HFFc6 (cell line): ENCODE measurements at places on chromosomes 2 and 18. TPM values are rescaled to one million over a fixed set of nuclear protein-coding genes. Genes with fewer than 3 reads are reported as not detected.

Gene CD8B
- not detected in 3 replicates for total RNA-seq

Gene ZRANB3
- total RNA-seq: 6.6 to 10.2 TPM (median 7.4 TPM) in 3 replicates

Gene NEMP2
- 3.0 to 7.4 TPM (median 3.7 TPM) in 3 replicates for total RNA-seq

Gene SLC16A14
- 0.53 TPM in 1 of 3 replicates, not detected in the others for total RNA-seq

Gene ADAM23
- total RNA-seq: 0.57 to 1.3 TPM (median 0.77 TPM) in 3 replicates

- H3K27me3 ChIP-seq: peaks cover 10% of the 10 kb centered on the region
- H3K36me3 ChIP-seq: no peaks in the 10 kb centered on the region
- H3K27ac ChIP-seq: no peak overlapping the region
- H3K4me1 ChIP-seq: no peaks in the 10 kb centered on the region
Measured at GRCh38 chr2:99624677-99625076, 134.9 kb upstream of the REV1 start.

DNA sequence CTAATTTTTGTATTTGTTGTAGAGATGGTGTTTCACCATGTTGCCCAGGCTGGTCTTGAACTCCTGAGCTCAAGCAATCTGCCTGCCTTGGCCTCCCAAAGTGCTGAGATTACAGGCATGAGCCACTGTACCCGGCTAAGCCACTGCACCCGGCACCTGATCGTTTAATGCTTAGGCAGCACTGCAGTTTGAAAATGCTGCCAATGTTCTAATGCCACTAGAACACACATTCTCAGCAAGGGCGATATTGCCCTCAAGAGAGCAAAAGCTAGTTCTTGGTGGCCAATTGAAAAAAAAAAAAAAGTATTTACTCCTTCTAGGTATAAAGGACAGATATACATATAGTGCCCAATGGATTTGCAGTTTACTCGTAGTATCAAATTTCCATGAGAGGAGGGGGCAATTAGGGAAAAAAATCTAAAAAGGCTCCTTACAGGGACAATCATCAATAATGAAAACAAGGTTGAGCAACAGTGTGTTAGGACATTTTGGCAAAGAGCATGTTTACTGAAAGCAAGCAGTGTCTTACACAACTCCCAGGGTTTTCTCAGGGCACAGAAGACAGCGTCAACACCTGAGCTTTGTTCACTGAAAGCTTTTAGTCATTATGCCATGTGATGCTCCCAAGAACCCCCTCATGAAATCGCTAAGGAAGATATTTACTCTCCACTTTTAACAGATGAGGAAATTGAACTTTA lies 199.9 kb upstream of the PKDCC start:
- no peak for DNase-seq
- H3K4me1 ChIP-seq: no peaks in the 10 kb centered on the region
- H3K27me3 ChIP-seq: peaks cover 45% of the 10 kb centered on the region
- no peak overlapping the region for H3K4me3 ChIP-seq
- no peaks in the 10 kb centered on the region for H3K36me3 ChIP-seq
- no peak overlapping the region for H3K27ac ChIP-seq

GRCh38 chr2:4930704-4931103 lies 761.5 kb upstream of the SOX11 start:
- no peaks in the 10 kb centered on the region for H3K27me3 ChIP-seq
- H3K4me1 ChIP-seq: no peaks in the 10 kb centered on the region
- no peaks in the 10 kb centered on the region; the same call in 1 of the 2 replicates for H3K36me3 ChIP-seq
- no peak overlapping the region for H3K4me3 ChIP-seq

DNA sequence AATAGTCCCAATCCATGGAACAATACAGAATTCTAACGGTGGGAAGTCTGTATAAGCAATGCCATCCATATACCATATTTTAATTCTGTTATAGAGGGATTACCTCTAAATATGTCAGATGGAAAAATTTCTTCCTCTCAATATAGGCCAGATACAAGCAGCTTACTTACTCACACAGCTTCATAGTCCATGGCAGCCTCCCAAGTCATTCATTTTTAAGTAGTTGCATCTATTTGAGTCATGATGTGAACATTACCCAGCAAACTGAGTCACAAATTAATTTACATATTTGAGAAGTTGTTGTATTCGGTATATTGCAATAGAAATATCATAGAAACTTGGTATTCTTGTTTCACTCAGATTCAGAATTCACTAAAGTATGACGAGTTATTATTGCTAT lies 20.3 kb downstream of the TBR1 start:
- H3K27me3 ChIP-seq: peaks cover 10% of the 10 kb centered on the region
- no peak overlapping the region for H3K27ac ChIP-seq
- DNase-seq: peak; percentile 82
- no peak overlapping the region for H3K4me3 ChIP-seq

DNA sequence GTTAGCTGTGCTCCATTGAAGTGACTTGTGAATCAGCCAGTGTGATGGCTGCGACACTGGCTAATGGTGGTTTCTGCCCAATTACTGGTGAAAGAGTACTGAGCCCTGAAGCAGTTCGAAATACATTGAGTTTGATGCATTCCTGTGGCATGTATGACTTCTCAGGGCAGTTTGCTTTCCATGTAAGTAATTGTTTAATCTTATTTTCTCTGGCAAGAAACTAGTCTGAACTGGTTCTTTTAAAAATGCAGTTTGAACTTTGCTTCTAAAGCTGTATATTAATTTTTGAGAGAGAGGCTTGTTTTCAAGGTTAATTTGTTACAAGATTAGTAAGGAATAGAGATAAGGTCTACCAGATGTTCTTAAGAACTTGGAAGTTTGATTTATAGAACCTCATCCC lies 46.7 kb downstream of the GLS start:
- peak; percentile 62 for DNase-seq
- peak overlapping the region; percentile 82 for H3K27ac ChIP-seq

DNA sequence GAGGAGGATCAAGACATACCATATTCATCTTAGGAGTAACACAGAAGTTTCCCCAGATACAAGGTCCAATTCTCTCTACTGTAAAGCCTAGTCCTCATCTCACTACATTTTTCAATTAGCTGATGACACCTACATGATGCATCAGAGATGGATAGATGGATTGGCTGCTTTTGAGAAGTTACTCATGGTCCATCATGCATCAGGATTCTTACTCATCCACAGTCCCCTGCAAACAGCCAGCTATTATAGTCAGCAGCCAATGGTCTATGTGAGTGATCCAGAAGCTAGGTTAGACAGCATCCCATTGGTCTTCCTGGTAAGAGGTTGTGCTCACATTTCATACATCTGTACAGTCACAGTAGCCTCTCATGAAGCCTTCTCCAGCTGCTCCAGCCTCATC lies 154.5 kb upstream of the NRP2 start:
- H3K4me3 ChIP-seq: no peak overlapping the region
- peaks cover 10% of the 10 kb centered on the region for H3K36me3 ChIP-seq
- peak; percentile 55 for DNase-seq
- no peak overlapping the region for H3K27ac ChIP-seq

DNA sequence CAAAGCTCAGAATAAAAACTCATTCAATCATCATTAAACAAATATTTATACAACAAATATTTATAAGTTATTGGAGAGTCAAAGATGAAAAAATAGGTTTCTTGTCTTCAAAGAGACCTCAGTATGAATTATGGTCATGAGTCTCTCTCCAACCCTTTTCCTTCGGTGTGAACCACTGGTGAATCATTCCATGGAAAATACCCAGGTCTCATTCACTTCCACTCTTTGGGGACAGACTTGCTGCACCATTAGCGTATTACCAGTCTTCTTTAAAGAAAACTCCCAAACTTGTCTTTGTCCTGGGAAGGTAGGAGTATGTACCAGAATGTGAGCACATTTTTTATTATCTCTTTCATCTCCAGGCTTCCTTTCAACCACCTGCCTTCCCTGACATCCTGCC lies 257.4 kb upstream of the RBMS1 start:
- peak; percentile 36 for DNase-seq
- H3K27ac ChIP-seq: peak overlapping the region; percentile 19; the same call in 1 of the 2 replicates
- H3K4me1 ChIP-seq: peaks cover 79% of the 10 kb centered on the region
- H3K27me3 ChIP-seq: no peaks in the 10 kb centered on the region
- peaks cover 25% of the 10 kb centered on the region for H3K36me3 ChIP-seq

DNA sequence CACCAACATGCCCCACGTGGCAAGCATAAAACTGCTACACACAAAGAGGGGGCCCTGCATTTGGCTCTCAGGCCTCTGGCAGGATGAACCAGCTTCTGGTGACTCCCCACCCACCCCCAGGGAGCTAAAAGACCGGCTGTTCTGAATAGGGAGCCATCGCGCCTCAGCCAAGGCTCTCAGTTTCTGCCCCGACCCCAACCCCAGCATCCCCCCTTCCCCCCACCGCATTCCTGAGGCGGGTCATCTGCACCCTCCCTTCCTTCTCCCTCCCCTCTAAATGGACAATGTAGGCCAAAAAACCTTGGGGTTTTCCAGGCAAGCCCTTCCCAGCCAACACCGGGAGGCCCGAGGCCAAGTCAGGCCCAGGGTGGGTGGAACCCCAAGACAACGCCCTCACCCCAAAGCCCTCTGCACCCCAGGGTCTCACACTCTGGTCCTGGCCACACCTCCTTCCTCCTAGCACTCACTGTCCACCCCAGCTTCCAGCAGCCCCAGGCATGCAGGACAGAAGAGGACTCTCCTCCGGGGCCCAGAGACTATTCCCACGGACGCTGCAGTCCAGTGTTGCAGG lies 5.7 kb downstream of the CYP26B1 start:
- peaks cover 11% of the 10 kb centered on the region for H3K4me1 ChIP-seq
- H3K4me3 ChIP-seq: no peak overlapping the region
- no peak overlapping the region for H3K27ac ChIP-seq
- no peak for DNase-seq

DNA sequence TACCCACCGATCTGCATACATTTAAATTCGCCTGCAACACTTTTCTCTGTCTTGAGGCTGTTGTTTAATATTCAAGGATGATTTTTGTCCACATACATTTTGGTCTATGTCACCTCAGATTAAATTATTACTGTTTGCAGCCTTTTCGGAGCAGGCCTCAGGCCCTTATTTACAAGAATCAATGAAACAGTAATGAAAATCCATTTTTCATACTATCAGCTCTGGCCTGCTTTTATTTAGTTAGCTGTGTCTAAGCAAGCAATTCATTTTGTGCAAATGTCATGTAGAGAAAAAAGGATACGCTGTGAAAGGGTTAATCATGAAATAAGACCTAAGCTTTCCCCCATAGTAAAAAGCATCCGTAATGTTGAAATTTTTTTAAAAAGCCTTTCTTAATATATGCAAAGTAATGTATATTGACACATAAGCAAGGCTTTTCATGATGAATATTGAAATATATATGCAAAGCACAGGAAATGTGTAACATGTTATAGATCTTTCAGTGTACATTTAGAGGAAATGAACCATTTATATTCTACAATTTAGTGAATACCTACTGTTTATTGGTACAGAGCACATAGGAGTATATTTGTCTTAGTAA lies 1135.3 kb upstream of the ZEB2 start:
- DNase-seq: no peak
- no peak overlapping the region for H3K4me3 ChIP-seq
- H3K36me3 ChIP-seq: no peaks in the 10 kb centered on the region

- no peaks in the 10 kb centered on the region for H3K36me3 ChIP-seq
- DNase-seq: no peak
- no peak overlapping the region for H3K27ac ChIP-seq
- peaks cover 37% of the 10 kb centered on the region for H3K4me1 ChIP-seq
- no peak overlapping the region for H3K4me3 ChIP-seq
Measured at GRCh38 chr2:31231571-31232302, 2.2 kb upstream of the EHD3 start.

- H3K4me1 ChIP-seq: peaks cover 8% of the 10 kb centered on the region
- DNase-seq: no peak
- no peak overlapping the region for H3K27ac ChIP-seq
- H3K27me3 ChIP-seq: peaks cover 41% of the 10 kb centered on the region
Measured at GRCh38 chr2:70965506-70965905, 12.9 kb upstream of the ANKRD53 start.

GRCh38 chr2:235264512-235264911 lies 229.3 kb upstream of the AGAP1 start:
- H3K4me3 ChIP-seq: no peak overlapping the region
- no peaks in the 10 kb centered on the region for H3K36me3 ChIP-seq
- H3K27me3 ChIP-seq: peaks cover 5% of the 10 kb centered on the region
- H3K27ac ChIP-seq: no peak overlapping the region
- peaks cover 22% of the 10 kb centered on the region for H3K4me1 ChIP-seq

DNA sequence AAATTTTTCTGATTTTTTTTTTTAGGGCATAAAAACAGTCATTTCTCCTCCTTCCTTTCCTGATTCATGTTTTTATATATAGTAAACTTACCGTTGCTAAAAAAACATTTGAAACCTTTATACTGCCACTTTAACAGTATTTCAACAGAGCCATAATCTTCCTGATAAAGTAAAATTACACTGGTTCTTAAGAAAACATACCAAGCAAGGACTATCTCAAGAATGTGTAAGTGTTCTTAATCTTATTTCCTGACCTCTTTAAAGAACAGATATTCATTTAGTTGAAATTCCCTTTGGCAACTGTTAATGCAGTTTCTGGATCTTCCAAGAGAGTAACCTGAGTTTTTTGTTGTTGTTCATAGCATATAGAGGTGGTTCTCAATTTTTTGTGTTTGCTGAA lies 26.6 kb upstream of the COLEC12 start:
- no peak overlapping the region for H3K4me3 ChIP-seq
- H3K36me3 ChIP-seq: no peaks in the 10 kb centered on the region
- no peak overlapping the region for H3K27ac ChIP-seq
- no peak for DNase-seq

- no peaks in the 10 kb centered on the region for H3K4me1 ChIP-seq
- no peaks in the 10 kb centered on the region for H3K36me3 ChIP-seq
- DNase-seq: no peak
- no peak overlapping the region for H3K4me3 ChIP-seq
- H3K27ac ChIP-seq: no peak overlapping the region
Measured at GRCh38 chr18:13622751-13623150, 103.6 kb downstream of the FAM210A start.

- H3K4me3 ChIP-seq: no peak overlapping the region
- no peak overlapping the region for H3K27ac ChIP-seq
- H3K27me3 ChIP-seq: 0 out of 2 replicates have a peak, but pooled peaks cover 3% of the 10 kb centered on the region
- H3K4me1 ChIP-seq: no peaks in the 10 kb centered on the region
- H3K36me3 ChIP-seq: no peaks in the 10 kb centered on the region
- DNase-seq: peak; percentile 3
Measured at GRCh38 chr2:71299507-71299906, 32.1 kb upstream of the ZNF638 start.

DNA sequence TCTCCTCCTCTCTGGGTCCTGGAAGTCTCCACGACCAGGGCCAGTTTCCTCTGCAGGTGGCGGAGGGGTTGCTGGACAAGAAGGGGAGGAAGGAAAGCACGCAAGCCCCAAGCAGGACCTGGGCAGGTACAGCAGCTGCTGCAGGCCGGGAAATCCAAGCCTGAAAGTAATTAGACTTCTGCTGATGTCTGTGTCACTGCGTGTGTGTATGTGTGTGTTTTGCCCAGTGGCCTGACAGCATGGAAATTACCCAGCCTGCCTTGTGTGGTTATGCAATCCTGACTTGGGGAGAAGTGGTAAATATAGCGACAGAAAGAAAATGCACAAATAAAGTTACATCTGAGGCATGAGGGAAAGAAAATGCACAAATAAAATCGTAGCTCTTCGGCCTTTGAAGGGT lies 121.8 kb upstream of the ZBTB14 start:
- no peak for DNase-seq
- no peaks in the 10 kb centered on the region; the same call in 1 of the 2 replicates for H3K27me3 ChIP-seq
- no peak overlapping the region for H3K4me3 ChIP-seq
- no peaks in the 10 kb centered on the region for H3K4me1 ChIP-seq

DNA sequence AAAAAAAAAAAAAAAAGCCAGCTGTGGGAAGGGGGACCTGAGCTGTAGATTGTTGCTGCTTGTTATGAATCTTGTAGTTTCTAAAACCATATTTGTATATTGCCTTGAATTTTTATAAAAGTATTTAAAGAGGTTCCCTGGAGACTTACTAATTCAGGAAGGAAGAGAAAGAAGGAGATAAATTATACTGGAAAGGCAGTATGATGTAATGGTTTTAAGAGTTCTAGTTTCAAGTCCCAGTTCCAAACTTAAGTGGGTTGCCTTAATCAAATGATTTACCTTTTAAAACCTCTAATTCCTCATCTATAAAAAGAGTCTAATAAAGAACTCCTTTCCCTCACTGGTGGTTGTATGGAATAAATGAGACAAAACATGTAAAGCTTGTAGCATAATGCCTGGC lies 62.2 kb downstream of the PTRHD1 start:
- H3K27me3 ChIP-seq: no peaks in the 10 kb centered on the region
- no peak overlapping the region for H3K4me3 ChIP-seq
- peaks cover 6% of the 10 kb centered on the region; the same call in 1 of the 2 replicates for H3K36me3 ChIP-seq
- peak overlapping the region; percentile 29; the same call in 1 of the 2 replicates for H3K27ac ChIP-seq
